ENCODE measurements at places on chromosomes 3 and 15. TPM values are rescaled to one million over a fixed set of nuclear protein-coding genes. Genes with fewer than 3 reads are reported as not detected.

The ZPLD1 gene
- total RNA-seq, result 0.62 TPM

The IQCH gene
- total RNA-seq, result 5.8 TPM

The HGD gene
- total RNA-seq, result 0.37 TPM

The GOLGA8M gene
- not detected for total RNA-seq

The LRRC57 gene
- 14.5 TPM for total RNA-seq
